SIG-M5 (cell line): ENCODE measurements at places on chromosomes 7 and 10.

DNA sequence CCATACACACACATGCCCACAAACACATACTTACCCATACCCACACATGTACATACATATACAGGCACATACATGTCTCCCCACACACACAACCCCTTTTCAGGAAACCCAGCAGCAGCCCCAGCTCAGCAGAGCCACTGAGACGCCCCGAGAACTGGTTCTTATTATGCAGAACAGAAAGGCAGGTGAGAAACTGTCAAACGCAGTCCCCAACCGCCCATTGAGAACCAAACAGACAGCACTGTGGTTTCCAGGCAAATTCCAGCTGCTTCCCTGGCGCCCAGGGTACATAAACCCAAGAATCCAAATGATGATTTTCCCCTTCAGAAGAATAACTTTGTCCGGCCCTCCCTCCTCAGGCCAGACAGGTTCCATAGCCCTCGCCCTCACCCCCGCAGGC is 366.6 kb upstream of the ZMIZ1 start:
- no peak for DNase-seq

- no peak for DNase-seq
Observed at GRCh38 chr7:157486007-157486755, 149.4 kb downstream of the DNAJB6 start.

DNA sequence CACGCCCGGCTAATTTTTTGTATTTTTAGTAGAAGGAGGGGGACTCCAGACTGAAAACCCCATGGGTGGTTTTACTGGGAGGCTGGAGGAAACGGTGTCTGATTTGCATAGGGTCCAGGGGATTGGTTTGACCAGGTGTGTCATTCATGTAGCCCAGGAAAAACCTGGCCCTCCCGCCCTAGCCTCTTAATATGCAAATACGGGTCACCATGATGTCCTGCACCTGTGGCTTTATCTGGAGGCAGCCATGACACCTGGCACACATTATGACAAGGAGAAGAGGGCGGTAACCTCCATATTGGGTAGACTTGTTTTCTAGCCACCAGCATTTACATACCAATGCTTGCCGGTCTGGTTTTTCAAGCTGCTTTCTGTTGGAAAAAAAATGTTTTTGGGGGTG is 68.0 kb downstream of the TRIL start:
- DNase-seq = no peak

DNA sequence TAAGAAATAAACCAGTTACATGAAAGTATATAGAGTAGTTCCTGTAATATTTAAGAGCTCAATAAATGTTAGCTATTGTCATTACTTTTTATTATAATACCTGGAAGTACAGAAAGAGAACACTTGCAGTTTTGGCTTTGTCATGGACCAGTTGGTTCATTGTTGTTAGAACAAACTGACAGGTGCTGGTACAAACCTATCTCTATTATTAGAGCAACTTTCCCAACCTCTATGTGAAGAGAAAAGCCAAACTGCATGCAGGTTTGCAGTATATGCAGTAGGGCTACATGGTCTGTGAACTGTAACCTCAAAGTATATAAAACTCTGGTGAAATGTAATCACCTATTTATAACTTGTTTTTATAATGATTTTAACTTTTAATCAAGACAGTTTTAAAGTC is 20.4 kb downstream of the DNAJC9 start:
- no peak for DNase-seq

- no peak for DNase-seq
Observed at GRCh38 chr10:24119896-24120295, 89.0 kb upstream of the KIAA1217 start.

- DNase-seq = no peak
Observed at GRCh38 chr10:62437696-62438095, 63.5 kb downstream of the ZNF365 start.

- DNase-seq = peak; percentile 50
Observed at GRCh38 chr7:87219545-87220025, at the start of gene TMEM243. TMEM243 (minus strand) TSS chr7:87219732; CDS start chr7:87219503, 229 bp downstream.

DNA sequence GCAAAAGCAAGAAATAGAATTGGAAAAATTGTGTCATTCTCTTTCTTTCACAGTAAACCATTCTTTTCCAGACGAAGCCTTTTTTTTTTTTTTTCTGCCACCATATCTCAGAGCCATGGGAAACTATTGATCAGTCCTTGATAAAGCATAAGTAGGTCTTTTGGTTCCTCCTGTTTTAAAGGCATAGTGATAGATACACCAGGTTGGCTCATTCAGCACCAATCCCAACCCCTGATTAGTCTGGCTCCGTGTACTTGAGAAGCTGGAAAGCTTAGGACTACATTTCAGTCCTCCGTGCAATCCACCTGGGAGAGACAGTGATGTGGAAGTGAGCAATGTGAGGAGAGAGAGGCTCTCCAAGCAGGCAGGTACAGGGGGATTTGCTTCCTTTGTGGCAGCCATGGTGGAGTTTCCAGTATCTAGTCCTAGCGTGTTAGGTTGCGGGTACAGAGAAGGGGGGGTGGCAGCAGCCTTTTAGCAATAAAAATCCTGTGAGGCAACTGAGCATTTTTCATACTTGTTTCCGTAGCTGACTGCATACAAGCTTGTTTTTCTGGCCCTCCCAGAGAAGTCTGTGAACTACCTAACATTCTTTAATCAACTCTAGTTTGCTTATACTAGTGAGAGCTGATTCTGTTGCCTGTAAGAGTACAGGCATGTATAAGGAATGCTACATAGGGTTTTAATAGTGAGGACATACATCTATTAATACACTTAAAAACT is 127.4 kb upstream of the CTTNBP2 start:
- no peak for DNase-seq

DNA sequence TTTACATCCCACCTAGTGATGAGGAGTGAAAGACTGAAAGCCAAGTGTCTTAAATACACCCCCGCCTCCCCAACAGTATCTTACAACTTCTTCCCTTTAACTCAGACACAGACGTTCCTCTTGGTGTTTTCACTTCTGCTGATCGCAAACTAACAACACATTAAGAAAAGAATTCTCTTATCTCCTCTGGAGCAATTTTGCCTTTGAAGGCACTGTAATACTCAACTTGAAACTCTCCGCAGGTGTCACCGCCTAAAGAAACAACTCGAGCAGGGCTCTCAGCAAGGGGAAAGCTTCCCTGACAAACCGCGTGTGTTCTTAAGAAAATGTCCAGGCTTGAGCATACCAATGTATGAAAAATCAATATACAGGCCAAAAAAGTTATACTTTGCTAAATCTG is 452 bp downstream of the SEMA3C start:
- no peak for DNase-seq

- DNase-seq = no peak
Observed at GRCh38 chr10:132255489-132256344, 52.0 kb downstream of the STK32C start.

GRCh38 chr7:157412021-157412443 is 75.2 kb downstream of the DNAJB6 start:
- no peak for DNase-seq

DNA sequence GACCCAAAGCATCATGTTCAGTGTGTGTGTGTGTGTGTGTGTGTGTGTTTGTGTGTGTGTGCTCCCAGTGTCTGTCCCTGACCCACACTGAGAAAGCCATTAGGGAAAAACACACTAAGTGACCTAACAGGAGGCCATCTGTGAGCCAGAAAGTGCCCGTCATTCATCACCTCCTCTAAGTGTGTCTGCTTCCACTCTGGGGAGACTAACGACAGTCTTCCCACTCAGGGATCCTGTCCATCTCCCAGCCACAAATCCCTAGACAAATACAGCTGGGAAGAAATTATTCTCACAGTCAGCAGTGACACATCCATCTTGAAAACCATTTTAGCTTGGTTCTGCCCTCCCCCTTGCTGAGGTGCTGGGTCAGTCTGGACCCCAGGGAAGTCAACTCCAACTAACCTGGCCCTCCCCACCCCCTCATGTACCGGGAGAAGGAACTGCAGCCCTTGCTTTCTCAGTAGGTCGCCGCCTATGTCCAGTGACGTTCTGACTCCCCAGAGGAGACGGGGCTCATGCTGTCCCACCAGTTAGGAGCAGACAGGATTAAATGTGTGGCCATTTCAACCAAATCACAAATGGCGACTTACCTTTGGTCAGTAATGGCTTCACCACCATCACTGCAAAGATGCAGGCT is 296.5 kb upstream of the ZNF32 start:
- no peak for DNase-seq

- no peak for DNase-seq
Observed at GRCh38 chr7:149624006-149624405, 126.4 kb upstream of the ZNF746 start.

DNA sequence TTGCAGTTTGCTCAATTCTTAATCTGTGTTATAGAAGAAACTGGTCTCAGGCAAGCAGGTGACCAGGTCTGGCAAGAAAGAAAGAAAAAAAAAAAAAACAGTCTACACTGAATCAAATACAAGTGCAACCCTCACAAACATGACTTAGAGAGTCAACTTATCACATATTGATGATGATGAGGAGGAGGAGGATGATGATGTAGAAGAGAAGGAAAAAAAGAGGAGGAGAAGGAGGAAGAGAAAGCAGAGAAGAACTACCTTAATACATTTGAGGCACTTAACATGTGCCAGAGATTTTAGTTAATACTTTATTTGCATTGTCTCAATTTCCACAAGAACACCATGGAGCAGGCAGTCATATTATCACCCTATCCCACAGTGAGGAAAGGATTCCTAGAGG is 91.5 kb downstream of the GLI3 start:
- no peak for DNase-seq

DNA sequence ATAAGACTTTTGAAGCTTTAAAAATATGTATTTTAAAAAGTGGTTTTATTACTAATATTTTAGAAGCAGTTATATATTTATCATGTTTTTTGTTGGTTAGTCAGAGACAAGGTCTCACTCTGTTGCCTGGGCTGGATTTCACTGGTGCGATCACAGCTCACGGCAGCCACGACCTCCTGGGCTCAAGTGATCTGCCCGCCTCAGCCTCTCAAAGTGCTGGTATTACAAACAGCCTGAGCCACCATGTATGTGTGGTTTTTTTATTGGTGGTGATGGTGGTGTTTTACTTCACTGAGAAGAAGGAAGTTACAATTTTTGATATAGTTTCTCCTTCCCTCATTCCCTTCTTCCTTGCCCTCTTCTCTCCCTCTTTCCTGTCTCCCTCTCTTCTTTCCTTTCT is 13.4 kb downstream of the NHLRC2 start:
- DNase-seq = no peak

GRCh38 chr10:65413001-65413400 is 1512.8 kb upstream of the LRRTM3 start:
- DNase-seq = no peak

GRCh38 chr10:35784751-35785150 is 142.7 kb upstream of the FZD8 start:
- DNase-seq = no peak

DNA sequence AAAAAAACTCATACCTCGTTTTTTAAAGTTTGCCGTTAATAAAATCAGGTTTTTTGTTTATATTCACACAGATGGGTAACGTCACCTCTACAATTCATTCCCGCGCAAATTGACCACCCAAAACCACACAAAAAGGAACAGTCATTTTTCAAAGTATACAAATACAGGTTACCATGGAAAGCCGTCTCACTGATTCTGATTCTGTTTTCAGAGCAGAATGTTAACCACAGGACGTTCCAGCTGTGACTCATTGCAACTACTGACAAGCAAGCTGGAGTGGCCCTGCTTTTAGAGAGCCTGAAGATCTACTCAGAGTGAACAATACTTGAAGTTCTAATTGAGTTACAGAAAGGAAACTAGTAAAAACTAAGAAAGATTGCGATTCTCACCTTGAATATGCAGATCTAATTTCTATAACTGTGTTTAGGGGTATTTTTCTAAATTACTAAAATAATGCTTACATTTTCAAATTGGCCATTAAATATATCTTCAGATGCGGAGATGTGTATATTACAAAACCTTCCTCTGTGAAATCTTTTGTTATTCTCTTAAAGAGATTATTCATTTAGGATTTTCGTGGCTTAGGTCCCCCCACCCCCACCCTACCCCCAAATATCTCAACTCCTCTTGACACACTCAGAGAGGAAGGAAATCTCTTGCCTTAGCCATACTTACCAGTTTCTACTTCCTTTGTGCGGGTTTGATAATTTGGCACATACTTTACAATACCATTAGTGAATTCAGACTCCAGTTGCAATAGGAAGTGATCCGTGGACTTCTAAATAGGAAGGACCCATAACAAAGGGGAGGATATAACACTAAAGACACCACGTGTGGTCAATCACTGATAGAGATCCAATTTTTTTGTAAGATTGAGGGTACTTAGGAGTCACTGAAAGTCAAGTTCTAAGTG is 106.0 kb downstream of the CUBN start:
- DNase-seq = peak; percentile 63

DNA sequence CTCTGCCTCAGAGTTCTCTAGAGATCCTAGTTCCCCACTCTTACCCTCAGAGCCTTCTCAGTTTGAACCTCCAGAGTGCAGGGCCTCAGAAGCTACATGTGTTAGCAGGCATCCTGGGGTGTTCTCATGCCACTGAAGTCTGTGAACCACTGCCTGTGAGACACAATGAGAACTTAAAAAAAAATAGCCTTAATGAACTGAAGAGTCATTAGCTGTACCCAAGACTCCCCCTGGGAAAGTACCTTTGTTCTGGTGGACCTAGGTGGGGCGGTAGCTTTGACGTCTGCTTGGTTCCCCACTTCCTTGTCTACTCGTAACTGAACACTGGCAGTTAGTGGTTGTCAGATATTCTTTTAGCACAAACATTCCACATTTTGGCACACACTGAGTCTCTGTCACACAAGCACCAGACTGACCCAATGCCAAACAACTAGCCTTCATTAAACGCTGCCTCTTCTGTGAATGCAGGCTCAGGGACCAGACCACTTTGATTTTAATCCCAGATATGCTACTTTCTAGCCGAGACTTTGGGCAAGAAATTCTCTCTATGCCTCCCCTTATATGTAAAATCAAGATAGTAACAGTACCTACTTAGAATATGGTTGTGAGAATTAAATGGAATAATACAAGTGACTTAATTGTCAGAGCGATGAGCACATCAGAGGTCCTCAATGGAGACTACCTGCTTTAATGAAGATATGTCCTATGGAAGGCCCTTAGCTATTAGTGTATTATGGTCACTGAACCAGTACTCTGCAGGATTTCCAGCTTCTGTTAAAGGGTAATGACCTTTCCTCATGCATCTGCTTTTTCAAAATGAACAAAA is 75.3 kb upstream of the CC2D2B start:
- DNase-seq = no peak

GRCh38 chr10:83427101-83427500 is 712.2 kb upstream of the GHITM start:
- DNase-seq = no peak

- DNase-seq = no peak
Observed at GRCh38 chr7:949021-949934, 5.2 kb downstream of the ADAP1 start.

- DNase-seq = no peak
Observed at GRCh38 chr10:35699848-35700486, 57.9 kb upstream of the FZD8 start.
